ENCODE measurements at places on chromosomes 4 and X.

DNA sequence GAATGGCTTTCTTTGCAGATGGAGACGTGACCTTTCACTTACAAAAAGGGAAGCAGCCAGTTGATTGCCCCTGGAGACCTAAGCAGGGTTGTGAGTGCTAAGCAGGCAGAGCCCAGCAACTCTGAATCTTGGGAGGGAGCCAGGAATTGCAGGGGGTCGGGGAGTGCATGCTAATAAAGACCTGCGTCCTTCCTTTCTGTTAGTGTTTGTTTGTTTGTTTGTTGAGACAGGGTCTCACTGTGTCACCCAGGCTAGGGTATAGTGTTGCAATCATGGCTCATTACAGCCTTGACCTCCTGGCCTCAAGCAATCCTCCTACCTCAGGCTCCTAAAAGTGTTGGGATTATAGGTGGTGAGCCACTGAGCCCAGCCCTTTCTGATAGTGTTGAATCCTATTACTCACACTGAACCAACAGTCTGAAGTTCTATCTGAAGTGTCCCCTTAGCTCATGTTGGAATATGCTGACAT is 137.4 kb downstream of the CEP135 start:
- DNase-seq: no peak

GRCh38 chr4:128031756-128032384 is 29.2 kb upstream of the LARP1B start:
- DNase-seq: no peak

DNA sequence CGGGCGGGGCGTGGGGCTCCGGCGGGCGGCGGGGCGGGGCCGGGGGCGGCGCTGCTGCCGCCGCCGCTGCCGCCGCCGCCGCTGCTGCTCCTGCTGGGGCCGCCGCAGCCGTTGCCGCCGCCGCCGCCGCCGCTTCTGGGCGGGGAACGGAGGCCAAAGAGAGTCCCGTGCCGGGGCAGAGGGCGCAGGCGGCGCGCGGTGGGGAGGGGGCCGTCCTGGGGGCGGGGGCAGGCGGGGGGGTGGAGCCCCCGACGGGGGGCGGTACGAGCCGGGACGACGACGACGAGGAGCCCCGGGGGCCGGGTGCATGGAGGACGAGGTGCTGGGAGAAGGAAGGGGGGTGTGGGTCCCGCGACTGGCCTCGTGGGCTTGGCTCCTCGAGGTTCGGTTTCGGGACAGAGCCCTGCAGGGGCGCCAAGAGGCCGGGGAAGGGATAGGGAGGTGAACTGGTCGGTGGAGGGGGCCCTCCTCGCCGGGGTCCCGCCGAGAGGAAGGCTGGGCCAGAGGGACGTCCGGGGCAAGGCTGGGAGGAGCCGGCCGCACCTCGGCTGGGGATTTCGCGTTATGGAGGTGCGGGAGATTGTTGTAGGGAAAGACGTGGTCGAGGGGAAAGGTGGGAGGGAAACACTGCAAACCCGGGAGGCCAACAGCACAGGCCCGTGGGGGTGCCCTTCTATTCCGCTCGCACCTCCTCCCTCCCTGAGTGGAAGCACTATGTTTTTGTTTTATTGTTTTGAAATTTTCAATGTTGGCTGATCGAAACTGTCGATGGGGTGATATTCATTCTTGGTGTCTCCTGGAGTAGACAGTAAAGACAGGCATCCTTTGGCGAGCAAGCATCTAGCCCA is 1.9 kb downstream of the BCORL1 start:
- DNase-seq: peak; percentile 28

GRCh38 chr4:74623041-74623440 is 171.3 kb downstream of the BTC start:
- DNase-seq: no peak

DNA sequence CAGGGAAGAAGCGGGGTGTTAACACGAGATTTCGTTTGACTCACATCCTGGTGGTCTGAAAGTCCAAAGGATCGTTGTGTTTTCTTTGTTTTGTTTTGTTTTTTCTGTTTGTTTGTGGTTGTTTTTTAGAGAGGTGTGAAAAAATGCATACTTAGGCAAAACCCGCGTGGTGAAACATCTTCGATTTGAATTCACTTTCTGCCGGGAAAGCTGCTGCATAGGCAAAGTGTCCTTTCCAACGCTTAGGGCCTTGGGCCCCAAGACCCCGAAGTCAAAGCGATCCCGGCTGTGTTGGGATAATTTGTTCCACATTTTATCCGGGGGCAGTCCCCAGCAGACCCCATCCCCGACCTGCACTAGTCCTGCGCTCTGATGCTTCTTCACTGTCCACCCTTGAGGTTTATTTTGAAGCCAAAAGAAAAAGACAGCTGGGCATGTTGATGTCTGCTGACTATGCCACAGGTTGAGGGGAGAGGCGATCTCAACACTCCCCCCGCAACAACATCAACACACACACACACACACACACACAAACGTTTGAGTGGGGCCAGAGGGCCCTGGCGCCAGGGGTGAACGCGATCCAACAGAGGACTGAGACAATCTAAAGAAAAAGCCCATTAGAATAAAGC is 2.0 kb downstream of the MSX1 start:
- no peak for DNase-seq
